Stimulated activated CD4-positive, alpha-beta T cell treated with anti-CD3 and anti-CD28 coated beads, Interleukin-2, amount 100 ng/mL, for 24 hours (primary cell): ENCODE measurements at places on chromosomes 5 and 9.

- DNase-seq: no peak
These were observed 1.3 kb downstream of the RPP25L start for GRCh38 chr9:34610434-34611206.

GRCh38 chr5:175809531-175810121 lies 61.8 kb upstream of the CPLX2 start:
- no peak for DNase-seq

GRCh38 chr9:14189578-14189977 lies 124.4 kb downstream of the NFIB start:
- no peak for DNase-seq

DNA sequence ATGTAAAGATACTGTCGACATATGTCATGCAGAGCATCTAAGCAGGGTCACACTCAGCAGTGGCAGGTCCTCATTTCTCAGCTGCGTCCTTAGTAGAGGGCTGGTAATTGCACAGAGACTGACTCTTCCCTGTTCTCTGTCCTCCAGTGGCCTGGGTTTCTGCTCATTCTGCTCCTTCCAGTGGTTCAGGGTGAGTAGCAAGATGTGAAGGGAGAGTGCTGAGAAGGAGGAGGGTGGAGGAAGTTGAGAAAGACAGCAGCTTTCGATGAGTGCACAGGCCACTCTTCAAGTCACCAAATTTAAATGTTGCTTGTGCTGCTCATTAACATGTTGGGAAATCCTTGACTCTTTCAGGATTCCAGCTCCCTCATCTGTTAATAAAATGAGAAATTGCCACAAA lies 203.9 kb downstream of the FBXL7 start:
- no peak for DNase-seq

GRCh38 chr5:14676320-14676719 lies 11.8 kb downstream of the OTULIN start:
- peak; percentile 18 for DNase-seq

DNA sequence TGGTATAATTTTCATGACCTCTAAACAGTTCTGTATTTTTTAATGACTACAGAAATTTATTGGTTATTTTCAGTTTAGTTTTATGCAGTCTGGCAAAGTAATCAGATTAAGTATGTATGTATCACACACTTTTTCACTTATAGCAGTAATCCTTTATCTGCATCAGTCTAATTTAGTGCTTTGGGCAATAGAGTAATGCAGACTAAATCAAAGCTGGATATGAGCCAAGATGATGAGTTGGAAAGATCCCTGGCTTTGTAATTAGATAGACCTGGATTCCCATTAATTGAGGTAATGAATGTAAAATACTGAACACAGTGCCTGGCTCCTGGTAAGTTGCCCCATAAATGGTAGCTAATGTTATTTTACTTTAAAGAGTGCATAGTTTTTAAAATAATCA lies 215.4 kb upstream of the TLX3 start:
- no peak for DNase-seq

- no peak for DNase-seq
These were observed 106.8 kb upstream of the NREP start for GRCh38 chr5:111863801-111864200.

GRCh38 chr5:147448766-147449165 lies 61.1 kb downstream of the DPYSL3 start:
- no peak for DNase-seq

GRCh38 chr5:18736051-18736398 lies 1101.8 kb downstream of the TAF11L14 start:
- no peak for DNase-seq

DNA sequence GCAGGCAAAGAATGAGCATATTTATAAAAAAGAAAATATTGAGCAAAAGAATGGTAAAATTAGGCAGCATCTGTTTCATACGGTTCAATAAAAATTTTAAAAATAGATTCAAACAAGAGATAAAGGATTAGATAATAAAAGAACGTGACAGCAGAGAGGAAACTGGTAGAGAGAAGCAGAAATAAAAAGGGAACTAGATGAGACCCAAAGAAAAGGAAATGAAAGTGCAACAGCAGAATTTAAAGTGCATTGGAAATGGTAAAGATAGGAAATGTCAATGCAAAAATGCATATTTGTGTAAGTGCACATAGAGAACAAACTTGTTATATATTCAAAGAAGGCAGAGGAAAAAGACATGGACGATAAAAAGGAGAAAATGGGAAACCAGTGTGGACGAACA lies 70.2 kb downstream of the SUSD1 start:
- no peak for DNase-seq

GRCh38 chr9:104301755-104302154 lies 202.3 kb upstream of the OR13F1 start:
- no peak for DNase-seq

DNA sequence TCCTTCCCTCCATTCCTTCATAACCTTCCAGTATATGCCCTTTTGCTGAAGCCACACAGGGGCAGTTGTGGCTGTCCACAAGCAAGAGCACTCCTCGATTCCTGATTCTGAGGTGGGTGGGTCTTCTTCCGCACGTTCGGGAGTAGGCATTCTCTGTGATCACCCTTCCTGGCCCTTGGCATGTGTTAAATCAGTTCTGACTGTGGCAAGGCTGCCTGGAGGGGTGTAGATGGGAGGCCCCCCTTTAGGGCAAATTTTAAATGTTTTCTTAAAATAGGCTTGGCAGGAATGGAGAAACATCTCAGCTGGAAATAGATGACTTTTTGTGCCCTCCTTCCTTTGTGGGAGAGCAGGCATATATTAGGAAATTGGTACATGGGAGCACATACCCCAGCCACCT lies 3.1 kb downstream of the AGXT2 start:
- no peak for DNase-seq

DNA sequence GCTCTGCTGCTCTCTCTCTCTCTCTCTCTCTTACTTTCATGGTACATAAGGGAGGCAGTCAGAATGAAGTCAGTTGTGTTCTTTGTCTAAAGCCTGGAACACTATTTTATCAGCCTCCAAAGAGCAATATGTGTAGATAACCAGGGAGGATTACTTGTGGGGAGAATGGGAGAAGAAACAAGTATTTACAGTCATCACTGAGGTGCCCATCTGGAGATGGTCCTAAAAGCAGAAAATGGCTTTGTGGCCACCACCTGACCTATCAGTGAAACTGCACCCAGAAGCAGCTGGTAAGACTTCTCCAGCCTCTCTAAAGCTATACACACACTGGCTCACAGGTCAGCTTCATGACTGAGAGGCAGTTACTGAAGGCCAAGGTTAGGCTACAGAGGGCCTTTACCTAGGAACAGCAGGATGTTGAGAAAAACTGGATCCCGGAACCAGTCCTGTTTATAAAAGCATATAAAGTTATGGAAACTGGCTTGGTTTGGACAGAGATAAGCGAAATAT lies 75.1 kb downstream of the MRPS27 start:
- DNase-seq: no peak

GRCh38 chr5:33114361-33114760 lies 326.4 kb upstream of the TARS1 start:
- DNase-seq: no peak

GRCh38 chr9:129702589-129703520 lies 37.4 kb downstream of the PRRX2 start:
- no peak for DNase-seq

DNA sequence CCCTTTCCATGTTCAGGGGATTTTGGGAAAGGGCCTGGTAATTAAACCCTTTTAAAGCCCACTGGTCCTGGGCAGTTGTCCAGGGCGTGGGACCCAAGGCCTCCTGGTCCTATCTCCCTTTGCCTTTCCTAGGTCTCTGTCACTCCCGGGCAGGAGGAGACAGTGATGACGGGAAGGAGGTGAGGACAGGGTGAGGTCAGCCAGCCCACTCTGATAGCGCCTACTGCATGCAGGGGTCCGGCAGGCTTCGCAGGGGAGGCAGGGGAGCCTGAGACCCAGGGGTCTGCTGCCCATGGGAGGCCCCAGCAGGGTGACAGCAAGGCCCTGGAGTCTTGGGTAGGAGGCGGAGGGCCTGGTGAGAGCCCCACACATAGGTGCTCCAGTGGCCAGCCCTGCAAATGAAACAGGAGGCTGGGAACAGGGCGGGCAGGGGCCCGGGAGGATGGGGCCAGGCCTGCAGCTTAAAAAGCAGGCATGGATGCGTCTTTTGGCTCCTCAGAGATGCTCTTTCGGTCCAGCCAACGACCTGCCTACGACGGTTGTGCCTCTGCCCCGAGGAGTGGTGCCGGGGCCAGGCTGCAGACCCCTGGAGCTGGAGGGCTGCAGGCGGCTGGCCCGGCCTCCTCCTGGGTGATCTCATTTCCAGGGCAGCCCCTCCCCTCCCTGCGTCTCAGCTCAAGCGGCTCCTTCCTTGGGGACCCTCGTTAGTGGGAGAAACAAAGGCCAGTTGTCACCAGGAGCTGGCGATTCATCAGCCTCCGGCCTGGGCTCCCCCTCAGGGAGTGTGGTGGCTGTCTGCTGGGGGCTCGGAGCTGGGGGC lies 6.7 kb upstream of the RXRA start:
- DNase-seq: no peak

DNA sequence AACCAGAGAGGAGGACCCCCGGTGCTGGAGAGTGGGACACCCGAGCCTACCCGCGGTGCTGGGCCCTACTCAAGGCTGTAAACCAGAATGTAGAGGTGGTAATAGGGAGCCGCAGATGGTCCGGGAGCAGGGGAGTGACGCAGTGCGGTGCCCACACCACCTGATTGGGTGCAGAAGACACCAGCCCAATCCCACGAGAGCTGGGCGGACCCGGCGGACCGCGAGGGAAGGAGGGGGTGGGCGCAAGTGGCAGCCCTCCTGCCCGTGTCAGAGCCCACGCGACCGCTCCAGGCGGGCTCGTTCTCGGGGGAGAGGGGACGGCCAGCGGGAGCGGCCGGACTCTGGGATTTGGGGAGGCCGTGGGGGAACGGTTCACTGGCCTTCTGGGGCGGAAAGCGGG lies 71.2 kb downstream of the C9orf50 start:
- DNase-seq: no peak

- DNase-seq: no peak
These were observed 6.2 kb downstream of the NR5A1 start for GRCh38 chr9:124500796-124501611.

- DNase-seq: no peak
These were observed 25.3 kb upstream of the ZNF608 start for GRCh38 chr5:124771761-124772160.

DNA sequence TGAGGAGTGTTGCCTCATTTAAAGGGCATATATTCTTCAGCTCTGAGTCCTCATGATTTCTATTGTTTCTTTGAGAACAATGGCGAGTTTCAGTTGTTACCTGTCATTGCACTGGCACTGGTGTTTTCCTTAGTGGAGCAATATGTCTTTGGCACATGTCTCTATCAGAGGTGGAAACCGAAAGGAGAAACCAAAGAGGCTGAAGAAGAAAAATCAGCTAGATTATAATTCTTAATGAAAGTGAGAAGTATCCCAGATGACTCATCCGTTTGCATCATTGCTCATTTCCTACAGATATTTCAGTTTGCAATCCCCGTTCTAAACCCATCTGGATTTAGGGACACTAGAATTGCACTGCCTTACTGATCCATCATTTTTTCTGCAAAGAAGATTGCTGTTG lies 324.6 kb downstream of the TMEM232 start:
- no peak for DNase-seq

DNA sequence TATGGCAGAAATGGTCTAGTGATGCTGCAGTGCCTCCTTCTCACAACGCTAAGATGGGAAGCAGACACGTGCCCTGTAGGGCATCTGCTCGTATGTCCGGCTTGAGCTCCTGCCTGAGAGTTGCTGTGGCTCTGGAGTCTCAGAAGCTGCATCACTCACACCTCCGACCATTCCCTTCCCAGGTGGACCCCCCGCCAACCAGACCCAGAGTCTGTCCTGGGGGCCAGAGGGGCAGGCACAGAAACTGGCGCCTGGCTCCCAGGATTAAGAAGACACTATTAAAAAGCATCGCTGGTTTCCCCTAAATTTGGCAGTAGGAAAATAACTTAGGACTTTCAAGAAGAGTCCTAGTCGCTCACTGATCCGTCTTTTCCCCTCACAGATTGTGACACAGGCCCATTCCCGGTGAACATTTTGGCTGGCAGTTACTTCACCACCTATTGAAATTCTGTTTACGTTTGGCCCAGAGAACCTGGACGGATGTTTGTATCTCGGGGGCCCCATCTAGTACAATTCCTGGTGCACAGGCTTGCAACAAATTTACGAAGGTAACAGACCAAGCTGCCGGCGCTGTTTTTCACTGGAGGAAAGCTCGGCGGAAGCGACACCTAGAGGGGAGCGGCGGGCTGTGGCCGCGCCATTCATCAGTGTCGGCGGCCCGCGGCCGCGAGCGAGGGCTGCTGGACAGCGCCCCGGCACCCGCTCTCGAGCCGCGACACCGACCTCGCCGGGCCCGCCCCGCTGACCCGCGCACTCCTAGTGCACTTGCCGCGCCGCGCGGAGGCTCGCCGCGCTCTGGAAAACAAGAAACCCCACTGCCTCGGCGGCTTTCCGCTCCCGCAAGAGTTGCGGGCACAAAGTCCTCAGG lies 1.6 kb downstream of the FSTL4 start:
- DNase-seq: peak; percentile 36

DNA sequence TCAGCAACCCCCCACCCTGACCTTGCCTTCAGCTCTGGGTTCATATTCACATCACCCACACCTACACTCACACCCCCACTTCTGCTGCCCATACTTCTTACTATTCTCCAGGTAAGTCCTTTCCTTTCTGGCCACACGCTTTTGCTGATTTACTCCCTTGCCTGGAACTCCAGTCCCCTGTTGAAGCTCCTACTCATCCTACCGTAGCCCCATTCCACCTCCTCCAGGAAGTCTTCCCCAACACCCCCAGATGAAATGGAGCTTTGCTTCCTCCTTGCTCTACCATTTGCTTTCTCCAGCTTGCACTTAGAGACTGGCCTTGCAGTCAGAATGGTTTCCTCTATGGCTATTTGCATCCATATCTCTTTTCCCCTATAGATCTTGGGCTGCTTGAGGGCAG lies 182.3 kb downstream of the MELK start:
- no peak for DNase-seq

GRCh38 chr5:175863316-175863715 lies 8.1 kb upstream of the CPLX2 start:
- no peak for DNase-seq

DNA sequence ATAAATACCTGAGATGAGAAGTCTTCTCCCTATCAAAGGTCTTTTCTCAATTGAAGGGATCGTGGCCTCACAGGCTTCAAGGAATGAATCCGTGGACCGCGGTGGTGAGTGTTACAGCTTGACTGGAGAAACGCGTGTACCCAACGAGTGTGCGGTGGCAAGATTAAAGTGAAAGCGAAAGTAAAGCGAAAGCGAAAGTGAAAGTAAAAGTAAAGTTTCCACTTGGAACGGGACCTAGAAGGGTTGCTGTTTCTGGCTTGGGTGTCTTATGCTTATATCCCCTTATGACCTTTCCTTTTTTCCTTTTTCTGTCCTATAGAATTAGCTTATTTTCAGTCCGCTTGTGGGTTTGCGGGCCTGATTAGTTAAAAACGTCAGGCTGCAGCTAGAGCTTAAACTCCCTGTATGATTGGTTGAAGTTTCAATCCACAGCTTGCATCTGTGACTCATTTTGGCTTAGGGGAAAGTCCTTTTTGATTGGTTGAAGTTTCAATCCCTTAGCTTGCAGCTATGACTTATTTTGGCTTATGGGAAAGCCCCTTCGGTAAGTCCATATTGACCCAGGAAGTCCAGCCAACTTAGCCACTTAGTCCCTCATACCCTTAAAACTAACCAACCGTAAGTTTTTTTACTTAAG lies 924.3 kb upstream of the CDH10 start:
- DNase-seq: no peak

- no peak for DNase-seq
These were observed 12.6 kb downstream of the OLFML2A start for GRCh38 chr9:124789531-124789930.

GRCh38 chr9:92715488-92716231 lies 45.7 kb upstream of the IPPK start:
- DNase-seq: no peak

- no peak for DNase-seq
These were observed 71.5 kb upstream of the MEF2C start for GRCh38 chr5:88954511-88954910.
